ENCODE measurements at places on chromosomes 5 and 9. TPM values are rescaled to one million over a fixed set of nuclear protein-coding genes. Genes with fewer than 3 reads are reported as not detected.

MYOZ3 gene
- 2.9 TPM for total RNA-seq

RLN2 gene
- total RNA-seq: not detected

SAXO1 gene
- not detected for total RNA-seq

GRCh38 chr5:79122973-79123372, 11.4 kb downstream of the BHMT start:
- no peak for DNase-seq

DNA sequence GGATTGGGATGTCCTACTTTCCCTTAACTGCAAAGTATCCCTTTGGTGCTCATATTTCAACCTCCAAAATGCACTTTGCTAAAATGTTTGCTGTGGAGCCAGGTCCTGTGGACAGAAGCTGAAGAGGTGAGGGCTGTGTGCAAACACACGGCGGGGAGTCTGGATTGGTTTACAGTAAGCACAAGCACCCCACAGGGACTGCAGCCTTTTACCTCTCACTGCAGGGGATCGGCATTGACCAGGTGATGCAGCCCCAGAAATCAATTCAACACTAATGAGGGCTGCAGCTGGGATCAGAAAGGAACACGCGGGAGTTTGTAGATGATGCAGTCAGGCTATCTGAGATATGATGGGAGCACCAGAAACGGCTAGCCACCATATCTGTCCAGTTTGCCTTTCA, 450.9 kb downstream of the CCDC171 start:
- DNase-seq: no peak

DNA sequence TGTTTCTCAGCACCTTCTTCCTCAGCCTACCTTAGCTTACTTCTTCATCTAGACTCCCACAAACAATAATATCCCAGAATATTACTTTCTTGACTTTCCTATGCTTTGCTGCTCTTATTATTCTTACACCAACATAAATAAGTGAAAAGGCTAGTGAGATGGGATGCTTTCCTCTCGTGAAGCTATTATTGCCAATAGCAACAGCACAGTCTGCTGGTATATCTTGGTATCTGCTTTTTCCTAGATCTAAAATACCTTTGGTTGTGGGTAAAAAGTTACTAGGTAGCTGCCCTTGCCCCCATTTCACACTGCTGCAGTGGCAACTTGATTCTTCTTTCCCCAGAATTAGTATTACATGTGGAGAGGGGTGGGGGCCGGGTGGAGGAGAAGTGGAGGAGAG, 26.1 kb upstream of the GLIPR2 start:
- no peak for DNase-seq

DNA sequence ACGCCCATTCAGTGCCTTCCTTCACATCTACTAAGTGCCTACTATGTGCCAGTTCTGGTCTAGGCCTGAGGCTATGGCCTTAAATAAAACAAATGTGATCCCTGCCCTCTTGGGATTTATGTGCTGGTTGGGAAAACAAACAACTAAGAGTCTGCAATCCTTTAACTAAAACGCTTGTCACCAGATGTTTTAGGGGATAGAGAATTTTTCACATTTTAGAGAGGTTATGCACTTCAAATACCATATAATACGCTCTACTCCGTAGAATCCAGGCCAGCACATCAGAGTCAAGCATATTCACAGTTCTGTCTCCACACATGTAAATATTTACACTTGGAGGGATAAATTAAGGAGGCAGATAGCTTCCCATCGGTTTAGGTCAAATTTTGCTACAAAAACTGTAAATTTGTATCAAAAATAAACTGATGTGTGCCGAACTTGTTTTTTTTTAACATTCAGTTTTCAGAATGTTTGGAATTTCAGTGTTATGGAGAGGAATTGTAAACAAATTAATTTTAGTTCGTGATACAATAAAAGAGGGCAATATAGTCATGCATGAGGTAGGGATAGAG, 22.0 kb upstream of the ADRA1B start:
- DNase-seq: no peak

DNA sequence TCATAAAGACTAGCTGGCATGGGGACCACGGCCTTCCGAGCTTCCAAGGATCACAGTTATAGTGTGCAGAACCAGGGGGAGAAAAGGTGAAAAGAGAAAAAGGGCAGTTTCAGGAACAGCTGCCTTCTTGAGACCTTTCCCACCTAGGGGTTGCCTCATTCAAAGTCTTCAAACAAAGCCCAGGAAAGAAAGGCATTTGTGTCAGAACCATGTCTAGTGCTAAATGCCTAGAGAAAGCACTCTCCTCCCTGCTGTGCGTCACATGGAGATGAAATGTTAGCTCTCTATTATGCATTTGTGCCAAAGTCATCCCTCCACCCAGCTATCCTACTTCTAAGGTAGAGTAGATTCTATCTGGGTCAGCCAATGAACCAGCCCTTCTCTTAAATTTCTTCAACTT, 1037.3 kb upstream of the WWC1 start:
- no peak for DNase-seq

All from left cardiac atrium (tissue), 4 donors.